Fibroblast of upper back skin (primary cell): ENCODE measurements at places on chromosomes 3 and 15.
A peak's percentile ranks its signal among the peaks of the same experiment; 100 is the strongest.

- no peak for DNase-seq
These were observed 124.3 kb upstream of the UMPS start for GRCh38 chr3:124605781-124606579.

DNA sequence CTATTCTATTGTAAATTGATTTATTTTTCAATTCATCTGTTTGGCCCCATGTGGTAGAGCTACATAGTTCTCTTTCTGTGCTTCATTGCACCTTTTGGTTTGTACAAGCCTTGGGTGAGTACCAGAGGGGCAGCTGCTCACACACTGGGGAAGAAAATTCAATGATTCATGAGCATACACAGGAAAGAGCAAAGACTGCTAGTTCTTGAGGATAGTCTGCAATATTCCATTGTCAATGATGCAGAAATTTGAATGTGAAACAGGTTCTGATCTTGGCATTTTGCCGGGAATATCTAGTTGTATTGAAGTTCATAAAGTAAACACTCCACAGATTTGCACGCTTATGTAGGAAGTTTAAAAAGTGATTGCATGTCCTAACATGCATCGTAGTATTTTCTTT is 304.6 kb downstream of the NAALADL2 start:
- DNase-seq = peak; percentile 9

- peak; percentile 8 for DNase-seq
These were observed 57.7 kb downstream of the CNTN4 start for GRCh38 chr3:2156244-2156847.

DNA sequence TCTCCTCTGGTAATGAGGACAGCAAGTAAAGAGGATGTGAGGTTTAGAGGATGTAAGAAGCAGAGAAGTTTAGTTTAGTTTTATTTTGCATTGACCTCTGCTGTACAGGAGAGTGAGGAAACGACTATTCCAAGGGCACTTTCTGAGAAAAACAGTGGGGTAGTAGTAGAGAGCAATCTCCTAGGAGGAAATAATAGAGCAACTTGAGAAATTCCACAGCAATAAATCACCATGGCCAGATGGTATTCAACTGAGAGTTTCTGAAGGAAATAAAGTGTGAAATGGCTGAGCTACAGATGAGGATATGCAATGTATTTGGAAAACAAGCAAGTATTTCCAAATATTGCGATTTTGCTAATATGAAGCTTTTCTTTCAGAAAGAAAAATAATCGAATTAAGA is 118.9 kb downstream of the DPH6 start:
- DNase-seq = peak; percentile 89

GRCh38 chr3:33145901-33146580 is 32.2 kb downstream of the CRTAP start:
- no peak for DNase-seq

GRCh38 chr15:59247364-59247763 is 40.7 kb downstream of the LDHAL6B start:
- peak; percentile 73 for DNase-seq

DNA sequence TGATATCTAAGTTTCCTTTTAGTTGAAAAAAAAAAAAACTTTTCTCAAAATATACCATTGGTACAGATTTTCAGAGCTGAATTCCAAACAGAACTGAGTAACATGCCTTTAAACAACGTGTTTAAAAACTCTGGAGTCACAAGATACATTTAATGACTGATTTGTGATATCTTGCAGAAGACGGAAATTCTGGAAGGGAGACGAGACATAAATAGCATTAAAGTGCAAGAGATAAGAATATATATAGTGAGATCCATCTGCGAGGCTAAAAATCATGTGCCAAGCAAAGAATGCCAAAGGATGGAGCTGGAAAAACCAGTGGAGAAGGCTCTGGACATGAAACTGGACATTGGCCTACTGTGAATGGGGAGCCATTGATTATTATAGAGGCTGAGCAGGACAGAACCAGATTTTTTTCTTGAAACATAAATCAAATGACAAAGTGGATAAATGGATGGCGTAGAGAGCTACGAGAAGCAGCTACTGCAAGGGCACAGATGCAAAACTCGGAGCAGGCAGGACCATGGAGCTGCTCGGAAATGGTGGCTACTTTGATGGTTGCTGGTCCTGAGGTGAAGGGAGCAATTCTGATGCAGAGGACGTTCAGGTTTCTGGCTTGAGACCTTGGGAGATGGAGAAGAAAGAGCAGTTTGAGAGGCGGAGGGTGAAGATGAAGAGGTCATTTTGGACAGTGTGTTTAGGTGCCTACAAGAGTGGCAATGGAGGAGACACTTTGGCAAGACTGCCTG is 88.8 kb downstream of the CPN2 start:
- DNase-seq = no peak
